Smooth muscle cell of bladder (primary cell): ENCODE measurements at places on chromosomes 4 and X. TPM values are rescaled to one million over a fixed set of nuclear protein-coding genes. Genes with fewer than 3 reads are reported as not detected.

Gene SHISA3
- 0.28 and 0.65 TPM in 2 replicates for total RNA-seq

Gene UNC5C
- total RNA-seq = 0.28 TPM in 2 replicates

Gene ANXA3
- 17.1 and 21.2 TPM in 2 replicates for total RNA-seq

Gene CTAG1A
- 0.18 TPM in 1 of 2 replicates, not detected in the other for total RNA-seq

Gene PPP3CA
- 63.3 and 65.6 TPM in 2 replicates for total RNA-seq

Gene PNCK
- 0.14 and 0.74 TPM in 2 replicates for total RNA-seq

Gene KLF3
- 10.0 and 12.9 TPM in 2 replicates for total RNA-seq

Gene GC
- not detected in 2 replicates for total RNA-seq

Gene SERPINA7
- total RNA-seq = not detected in 2 replicates

Gene MAGEA2
- under 0.01 TPM in 1 of 2 replicates, not detected in the other for total RNA-seq
